ENCODE measurements at places on chromosomes 7 and 10.

GRCh38 chr10:25388862-25389206, 214.0 kb downstream of the GPR158 start:
- no peak for DNase-seq

- no peak for DNase-seq
Observed at GRCh38 chr10:80464557-80465450, 10.7 kb downstream of the TSPAN14 start.

DNA sequence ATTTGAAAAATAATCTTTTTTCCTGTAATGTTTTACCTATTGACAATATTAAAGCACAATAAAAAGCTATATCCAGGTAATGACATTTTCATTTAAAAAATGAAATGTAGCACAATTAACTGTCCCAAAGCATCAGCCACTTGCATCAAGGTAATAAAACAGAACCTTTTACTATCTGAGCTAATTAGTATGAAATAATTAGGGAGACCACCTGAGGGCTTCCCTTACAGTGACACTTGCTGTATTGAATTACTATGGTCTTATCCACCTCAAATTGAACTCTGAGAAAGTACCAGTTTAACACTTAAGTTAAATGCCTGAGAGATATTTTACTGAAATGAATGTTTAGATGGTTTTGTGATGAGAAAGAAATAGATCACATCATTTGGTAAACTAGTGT, 119.4 kb upstream of the DKK1 start:
- no peak for DNase-seq

DNA sequence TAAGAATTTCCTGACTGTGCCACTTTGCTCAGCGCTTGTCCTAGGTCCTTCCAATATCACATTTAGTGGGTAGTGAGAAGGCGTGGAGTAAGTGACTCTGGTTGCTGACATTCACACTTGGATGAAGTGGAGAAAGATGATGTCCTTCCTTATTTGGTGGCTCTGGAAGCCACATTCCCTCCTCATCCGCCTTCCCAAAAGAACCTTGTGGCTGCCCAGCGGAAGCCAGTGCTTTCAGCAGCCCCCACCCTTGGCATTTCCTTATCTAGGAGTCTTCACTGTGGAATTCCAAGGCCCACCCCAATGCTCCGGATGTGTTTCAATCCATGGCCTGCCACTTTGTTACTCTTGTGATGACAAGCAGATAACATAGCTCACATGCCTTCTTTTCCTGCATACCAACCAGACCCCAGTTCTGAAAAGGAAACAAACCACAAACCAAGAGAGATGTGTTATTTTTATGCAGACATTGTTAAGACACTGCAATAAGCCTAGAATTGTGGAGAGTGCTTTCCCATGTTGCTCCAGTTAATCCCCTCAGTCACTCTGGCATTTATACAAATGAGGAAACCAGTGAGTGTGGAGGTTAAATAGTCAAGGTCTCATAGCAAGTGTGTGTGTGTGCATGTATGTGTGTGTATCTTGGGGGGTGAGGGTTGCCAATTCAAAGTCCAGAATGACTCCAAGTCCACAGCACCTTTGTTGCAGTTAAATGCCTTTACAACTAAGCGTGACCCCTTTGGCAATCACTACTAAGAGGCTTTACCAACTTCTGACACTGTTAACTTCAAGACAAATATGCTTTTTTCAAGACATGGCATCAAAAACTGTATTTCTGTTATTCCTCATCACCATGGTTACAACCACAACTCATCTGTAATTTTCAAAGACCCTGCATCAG, 10.3 kb upstream of the ANKRD1 start:
- no peak for DNase-seq

DNA sequence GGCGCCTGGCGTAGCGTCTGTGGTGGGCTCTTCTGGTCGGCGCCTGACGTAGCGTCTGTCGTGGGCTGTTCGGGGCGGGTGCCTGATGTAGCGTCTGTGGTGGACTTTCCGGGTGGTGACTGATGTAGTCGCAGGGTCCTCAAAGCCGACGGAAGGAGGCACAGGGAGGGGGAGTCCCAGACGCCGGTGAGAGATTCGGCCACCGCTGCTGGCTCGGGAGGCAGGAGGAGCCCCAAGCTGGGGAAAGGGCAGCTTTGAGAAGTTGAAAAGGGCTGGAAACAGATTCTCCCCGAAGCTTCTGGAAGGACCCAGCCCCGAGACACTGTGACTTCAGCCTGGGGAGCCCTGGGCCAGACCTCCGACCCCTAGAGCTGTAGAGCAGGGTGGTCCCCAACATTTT, 105.7 kb downstream of the DNAJB6 start:
- no peak for DNase-seq

DNA sequence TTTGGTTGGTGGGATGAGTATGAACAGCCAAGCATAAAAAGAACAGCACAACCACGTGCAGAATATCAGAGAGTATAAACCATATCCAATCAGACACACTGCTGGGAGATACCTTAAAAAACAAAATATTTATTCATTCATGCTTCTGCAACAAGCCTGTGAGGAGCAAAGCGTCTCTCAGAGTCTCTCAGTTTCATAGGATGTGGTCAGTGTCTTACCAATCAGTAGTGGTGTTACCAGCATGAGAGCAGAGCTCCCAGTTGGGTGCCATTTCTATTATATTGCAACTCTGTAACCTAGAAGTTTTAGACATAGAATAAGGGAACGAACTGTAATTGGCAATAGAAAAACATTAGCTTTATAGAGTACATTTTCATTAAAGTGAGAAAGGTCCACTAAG, 445.9 kb upstream of the LRRN3 start:
- DNase-seq, result no peak

DNA sequence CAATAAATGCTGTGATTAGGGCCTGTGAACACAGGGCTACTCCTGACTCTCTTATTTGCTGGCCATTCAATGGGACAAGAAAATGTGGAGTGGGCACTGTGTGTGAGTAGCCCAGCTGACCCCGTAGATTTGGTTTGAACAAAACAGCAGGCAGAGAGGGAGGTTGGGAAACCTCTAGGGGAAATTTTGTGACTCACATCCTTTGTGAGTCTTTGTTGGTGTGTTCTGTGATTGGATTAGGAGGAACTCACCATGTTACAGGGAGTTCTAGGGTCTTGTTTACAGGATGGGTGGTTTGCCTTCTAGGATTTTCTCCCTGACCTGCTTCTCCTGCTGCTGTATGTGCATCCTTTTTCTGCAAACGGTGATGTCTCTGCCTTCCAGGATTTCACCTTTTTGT, 128.3 kb upstream of the MKI67 start:
- no peak for DNase-seq

DNA sequence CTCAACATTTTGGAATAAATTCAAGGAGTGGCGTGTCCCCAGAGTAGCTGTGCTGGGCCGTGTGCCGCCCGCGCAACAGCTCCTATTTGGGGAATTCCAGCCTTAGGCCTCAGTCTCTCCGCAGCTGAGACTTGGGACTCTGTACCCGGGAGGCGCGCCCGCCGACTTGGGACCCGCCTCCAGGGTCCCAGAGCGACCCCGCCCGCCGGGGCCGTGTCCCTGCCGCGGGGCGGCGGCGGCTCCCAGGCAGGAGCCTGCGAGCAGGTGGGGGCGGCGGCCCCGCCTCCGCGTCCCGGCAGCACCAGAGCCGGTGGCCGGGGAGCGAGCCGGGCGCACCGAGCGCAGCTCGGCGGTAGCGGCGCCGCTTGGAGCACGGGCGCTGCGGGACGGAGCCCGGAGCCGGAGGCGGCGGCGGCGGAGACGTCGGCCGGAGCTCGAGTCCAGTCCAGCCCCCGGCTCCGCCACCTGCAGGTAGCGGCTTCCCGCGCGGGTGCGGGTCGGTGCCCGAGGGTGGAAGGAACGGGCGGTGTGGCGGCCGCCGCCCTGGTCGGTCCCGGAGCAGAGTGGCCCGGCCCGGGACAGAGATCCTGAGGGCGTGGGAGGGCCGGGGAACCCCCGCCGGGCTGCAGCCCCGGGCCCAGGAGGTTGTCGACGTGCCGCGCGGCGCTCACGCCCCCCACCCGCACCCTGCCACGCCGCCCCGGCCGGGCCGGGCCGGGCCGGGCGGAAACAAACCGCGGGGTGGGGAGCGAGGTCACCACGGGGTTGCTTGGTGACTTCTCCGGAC, at the start of gene WIPF3:
TSS of gene WIPF3 (plus strand) at position 301 of the 787 bp plus-strand sequence. CDS start 28,217 bp downstream, outside the sequence.
- DNase-seq, result no peak

DNA sequence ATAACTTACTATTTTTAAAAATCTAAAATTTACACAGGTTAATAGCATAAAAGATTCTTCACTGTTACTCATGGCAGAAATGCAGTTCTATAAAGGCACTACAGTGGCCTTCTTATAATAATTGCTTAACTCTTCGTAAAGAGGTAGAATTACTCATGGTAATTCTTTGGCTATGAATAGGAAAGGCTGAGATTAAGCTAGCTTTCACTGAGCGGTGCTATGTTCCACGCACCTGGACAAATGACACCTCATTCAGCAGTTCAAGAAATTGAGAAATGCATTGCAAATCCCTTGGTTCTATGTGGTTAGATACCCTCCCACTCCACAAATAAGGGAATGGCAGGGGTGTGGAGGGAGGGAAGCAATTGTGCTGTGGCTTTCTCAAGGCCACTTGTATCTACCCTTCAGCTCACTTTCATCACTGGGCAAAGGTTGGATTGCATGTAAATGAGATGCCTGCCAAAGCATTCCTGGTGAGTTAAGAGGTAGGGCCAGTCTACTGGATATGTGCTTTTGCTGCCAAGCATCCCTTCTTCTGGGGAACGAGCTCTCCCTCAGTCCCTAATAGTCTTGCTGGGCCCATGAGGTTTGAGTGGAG, 210.9 kb downstream of the TEX36 start:
- DNase-seq, result no peak

DNA sequence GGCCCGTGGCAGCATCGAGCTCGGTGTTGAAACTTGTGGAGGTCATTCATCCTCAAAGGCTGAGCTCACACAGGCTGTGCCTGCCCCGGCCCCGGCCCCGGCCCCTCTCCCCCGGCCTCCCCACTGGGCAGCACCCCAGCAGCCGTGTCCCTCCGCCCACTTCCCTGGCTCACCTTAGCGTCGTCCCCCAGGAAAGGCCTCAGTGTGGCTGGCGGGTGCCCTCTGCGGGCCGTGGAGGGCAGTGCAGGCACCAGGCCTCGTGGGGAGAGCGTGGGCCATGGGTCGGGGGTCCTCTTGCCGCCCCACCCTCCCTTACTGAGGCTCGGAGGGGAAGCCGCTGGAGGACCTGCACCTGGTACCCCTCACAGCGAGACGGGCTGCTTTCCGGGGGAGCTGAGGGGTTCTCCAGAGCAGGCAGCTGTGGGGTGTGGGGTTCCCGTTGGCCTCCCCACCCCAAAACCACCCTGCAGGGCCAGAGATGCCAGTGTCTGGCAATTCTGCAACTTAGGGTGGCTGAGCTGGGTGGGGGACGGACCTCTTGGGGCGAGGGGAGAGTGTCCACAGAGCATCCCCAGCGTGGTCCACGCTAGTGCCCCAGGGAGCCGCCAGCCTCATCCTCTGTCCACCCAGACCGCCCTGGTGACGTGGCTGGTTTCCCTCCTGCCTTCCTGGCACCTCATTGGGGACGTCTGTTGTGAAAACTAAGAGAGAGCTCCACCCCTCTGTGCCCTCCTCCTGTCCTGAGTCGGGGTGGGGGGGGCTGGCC, 44.2 kb upstream of the DPYSL4 start:
- no peak for DNase-seq

GRCh38 chr10:5435328-5435727, 23.0 kb downstream of the NET1 start:
- no peak for DNase-seq

DNA sequence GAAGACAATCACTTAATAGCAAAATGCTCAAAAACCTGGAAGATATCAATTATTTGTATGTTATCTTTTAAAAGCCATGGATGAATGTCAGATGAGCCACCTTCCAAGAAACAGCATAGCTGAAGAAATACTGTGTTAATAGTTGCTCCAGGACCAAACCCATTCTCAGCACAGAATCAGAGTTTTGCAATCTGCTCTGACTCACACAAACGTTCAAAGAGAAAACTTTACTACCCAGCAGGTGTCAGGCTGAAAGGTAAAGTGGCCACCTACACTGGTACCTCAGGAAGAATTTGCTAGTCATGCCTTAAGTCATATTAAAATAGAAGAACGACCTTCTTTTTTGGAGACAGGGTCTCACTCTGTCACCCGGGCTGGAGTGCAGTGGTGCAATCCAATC, 526.5 kb downstream of the PARD3 start:
- DNase-seq, result no peak

GRCh38 chr7:7681936-7682329, 36.5 kb downstream of the RPA3 start:
- no peak for DNase-seq

GRCh38 chr10:95864906-95865813, 42.6 kb upstream of the CC2D2B start:
- DNase-seq, result no peak

DNA sequence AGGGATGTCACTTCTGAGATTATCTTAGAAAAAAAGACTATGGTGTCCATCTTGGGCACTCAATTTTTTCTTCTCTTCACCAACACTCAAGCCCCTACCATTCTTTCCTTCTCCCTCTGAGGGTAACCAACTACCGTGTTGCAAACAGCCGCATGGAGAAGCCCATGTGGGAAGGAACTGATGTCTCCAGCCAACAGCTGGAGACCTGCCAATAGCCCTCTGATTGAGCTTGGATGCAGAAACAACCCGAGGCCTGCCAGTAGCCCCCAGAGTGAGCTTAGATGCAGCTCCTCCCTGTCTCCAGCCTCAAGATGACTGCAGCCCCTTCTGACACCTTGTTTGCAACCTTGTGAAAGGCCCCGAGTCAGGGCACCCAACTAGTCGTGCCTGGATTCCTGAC, 36.4 kb upstream of the CHCHD3 start:
- no peak for DNase-seq

GRCh38 chr10:36650274-36650673, 475.1 kb upstream of the ANKRD30A start:
- DNase-seq, result no peak

DNA sequence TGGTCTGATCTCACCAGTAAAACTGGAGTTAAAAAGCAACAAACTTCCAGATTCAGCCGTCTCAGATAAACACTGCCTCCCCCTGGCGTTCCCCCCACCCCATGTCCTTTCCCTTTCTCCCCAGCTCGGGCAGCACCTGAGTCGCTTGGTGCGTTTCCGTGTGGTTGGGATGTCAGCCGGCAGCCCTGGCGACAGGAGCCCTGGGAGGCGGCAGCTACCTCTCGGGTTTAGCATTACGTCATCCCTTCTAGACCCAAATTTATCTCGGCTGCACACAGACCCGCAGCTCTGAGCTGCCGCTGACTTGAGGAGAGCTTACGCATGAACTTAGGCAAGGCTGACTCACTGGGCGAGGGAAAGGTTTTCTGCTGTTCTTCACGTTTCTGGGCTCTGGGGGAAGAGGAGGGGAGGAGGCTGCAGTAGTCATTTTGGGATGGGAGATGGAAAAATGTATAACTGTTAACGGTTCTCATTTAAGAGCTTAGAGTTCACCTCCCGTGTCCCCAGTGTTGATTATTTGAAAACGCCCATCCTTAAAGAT, 14.4 kb downstream of the MXI1 start:
- DNase-seq, result peak; percentile 59

DNA sequence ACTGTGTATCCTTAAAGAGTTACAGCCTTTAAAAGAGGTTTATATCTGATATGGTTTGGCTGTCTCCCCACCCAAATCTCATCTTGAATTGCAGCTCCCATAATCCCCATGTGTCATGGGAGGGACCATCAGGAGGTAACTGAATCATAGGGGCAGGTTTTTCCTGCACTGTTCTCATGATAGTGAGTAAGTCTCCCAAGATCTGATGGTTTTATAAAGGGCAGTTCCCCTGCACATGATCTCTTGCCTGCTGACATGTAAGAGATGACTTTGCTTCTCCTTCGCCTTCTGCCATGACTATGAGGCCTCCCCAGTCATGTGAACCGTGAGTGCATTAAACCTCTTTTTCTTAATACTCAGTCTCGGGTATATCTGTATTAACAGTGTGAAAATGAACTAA, 9.7 kb downstream of the RTKN2 start:
- DNase-seq, result no peak

Measured in activated naive CD4-positive, alpha-beta T cell (primary cell).